Immature natural killer cell (primary cell): ENCODE measurements at places on chromosomes 6 and 20. TPM values are rescaled to one million over a fixed set of nuclear protein-coding genes. Genes with fewer than 3 reads are reported as not detected.

Gene COL19A1
- polyA plus RNA-seq = not detected

GRCh38 chr20:37853823-37854375, 49.0 kb upstream of the VSTM2L start:
- DNase-seq = no peak

Gene PSORS1C1
- not detected for polyA plus RNA-seq

- no peak for DNase-seq
Observed at GRCh38 chr6:166323395-166323794, 15.2 kb upstream of the PRR18 start.

- no peak for DNase-seq
Observed at GRCh38 chr6:33672808-33673207, 38.7 kb downstream of the UQCC2 start.

DNA sequence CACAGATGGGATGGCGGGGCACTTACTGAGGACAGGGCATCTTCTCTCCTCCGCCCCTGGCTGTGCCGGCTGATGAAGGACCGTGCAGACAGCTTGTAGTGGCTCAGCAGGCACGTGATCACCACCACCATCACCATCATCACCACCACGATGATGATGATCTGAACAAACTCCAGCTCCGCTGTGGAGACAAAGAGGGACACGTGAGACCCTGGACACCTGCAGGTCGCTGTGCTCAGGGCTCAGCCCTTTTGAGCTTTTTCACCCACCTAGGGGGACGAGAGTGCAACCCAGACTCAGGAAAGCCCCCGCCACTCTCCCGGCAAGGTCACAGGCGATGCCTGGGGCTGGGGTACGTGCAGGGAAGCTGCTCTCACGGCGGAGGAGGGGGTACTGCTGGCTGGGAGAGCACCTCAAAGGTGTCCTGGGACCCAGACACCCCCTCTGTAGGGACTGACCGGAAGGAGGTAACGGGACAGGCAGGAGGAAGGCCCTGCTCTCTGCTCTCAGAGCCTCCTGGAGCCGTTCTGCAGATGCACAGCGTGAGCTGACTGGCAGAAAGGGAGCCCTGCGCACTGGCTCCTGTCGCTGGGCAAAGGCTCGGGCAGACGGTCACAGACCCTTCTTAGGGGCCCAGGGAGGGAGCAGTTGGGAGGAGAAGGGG, 39.4 kb upstream of the ZBP1 start:
- DNase-seq = no peak

Gene GHRH
- polyA plus RNA-seq = not detected

GRCh38 chr6:4320860-4321259, 185.5 kb upstream of the ECI2 start:
- no peak for DNase-seq

Gene CDSN
- not detected for polyA plus RNA-seq

- no peak for DNase-seq
Observed at GRCh38 chr6:32189069-32189741, 797 bp downstream of the PBX2 start.

Gene SUMO4
- 0.94 TPM for polyA plus RNA-seq

GRCh38 chr6:46219661-46220060, 48.9 kb upstream of the ENPP5 start:
- no peak for DNase-seq

Gene BFSP1
- 5.8 TPM for polyA plus RNA-seq

DNA sequence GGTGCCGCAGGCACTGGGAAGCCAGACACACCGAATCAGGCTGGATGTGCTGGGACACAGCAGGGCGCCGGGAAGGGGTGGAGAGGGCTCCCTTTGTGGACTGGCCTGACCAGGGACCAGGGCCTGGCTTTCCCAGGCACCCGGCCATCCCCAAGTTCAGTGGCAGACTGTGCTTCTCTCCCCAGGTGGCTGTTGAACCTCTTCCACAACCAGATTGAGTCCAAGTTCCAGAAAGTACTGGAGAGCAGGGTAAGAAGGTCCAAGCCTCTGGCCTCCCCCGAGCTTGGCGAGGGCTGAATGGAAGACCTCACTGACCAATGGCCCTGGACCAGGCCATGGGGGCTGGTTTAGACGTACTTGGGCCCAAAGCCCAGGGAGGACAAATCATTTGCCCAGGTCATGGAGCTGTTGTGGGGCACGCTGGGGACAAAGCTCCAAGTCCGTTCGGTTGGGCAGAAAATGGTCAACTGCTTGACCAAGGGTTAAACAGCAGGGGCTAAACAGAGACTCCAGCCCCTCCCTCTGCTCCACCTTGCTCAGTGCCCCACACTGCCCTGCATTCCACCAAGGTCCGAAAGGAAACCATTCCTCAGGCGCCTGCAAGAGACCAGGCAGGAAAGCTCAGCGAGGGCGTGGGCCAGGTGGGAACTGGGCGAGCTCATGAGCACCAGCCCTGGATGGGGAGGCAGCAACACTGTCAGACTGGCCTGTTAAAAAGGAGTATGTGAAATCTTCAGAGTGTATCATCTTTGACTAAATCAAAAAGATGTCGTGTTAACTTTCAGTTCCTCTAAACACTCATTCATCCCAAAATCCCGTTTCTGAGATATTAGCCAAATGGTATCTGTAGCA, 9.1 kb downstream of the LBP start:
- DNase-seq = no peak

DNA sequence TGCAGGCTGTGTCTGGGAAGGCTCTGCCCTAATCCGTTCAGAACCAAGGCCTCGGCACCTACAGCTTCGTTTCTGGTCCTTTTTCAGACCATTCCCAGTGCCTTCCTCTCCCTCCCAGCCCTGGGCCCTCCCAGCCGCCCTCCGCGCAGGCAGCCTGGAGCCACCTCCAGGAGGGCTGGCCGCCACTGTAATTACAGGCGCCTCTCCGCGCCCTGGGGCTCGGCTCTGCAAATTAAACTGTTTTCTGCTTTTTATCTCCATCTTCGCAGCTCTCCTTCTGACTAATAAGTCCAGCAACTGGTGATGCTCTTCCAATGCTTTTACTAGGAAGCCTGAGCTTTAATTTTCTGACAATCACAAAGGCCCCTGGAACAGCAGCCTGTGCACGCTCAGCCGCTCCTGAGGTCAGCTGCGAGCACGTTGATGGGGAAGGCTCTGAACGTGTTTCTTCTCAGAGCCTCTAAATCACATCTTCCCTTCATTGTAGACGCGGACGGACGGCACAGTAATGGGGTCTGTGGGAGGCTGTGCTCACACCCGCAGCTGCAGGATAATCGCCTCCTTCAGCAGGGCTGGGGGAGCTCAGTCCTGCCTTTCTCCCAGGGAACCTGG, 194.6 kb downstream of the DLL1 start:
- DNase-seq = no peak

GRCh38 chr6:5684320-5685053, 322.2 kb downstream of the NRN1 start:
- DNase-seq = no peak

Gene BPIFB1
- polyA plus RNA-seq = not detected

DNA sequence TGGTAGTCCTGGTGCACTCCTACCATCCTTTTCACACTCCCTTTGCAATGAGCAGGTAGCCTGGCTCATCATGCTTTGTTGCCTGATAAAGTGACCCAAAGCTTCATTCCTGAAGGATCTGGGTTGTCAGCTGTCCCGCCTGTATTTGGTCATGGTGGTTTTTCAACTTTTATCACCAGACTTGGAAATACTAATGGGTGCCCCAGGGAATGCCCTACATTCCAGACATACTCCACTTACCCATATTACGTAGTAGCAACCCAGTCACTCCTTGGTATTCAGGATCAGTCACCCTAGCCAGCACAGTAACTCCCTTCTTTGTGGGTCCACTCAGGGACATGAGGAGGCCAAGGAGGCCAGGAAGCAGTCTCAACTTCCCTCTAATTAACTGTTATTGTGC, 199.2 kb downstream of the MAFB start:
- DNase-seq = no peak
